ENCODE measurements at places on chromosomes 7 and 10.

DNA sequence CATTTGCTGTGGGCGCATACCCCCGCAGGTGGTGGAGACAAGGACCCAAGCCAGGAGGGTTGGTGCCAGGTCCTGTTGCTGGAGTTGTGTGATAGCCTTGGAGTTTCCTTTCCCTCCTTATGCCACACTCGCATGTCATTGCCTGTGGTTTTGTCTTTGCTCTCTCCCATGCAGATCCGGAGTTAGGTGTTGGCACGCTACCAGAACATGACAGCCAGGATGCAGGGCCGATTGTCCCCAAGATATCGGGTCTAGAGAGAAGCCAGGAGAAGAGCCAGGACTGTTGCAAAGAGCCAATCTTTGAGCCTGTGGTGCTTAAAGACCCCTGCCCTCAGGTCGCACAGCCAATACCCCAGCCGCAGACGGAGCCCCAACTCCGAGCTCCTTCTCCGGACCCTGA lies 369.2 kb upstream of the GALNT17 start:
- H3K4me1 ChIP-seq, result no peaks in the 10 kb centered on the region
- H3K36me3 ChIP-seq, result no peaks in the 10 kb centered on the region
- no peak for DNase-seq
- no peaks in the 10 kb centered on the region for H3K27me3 ChIP-seq
- H3K27ac ChIP-seq, result no peak overlapping the region

- no peaks in the 10 kb centered on the region for H3K27me3 ChIP-seq
- no peak overlapping the region for H3K27ac ChIP-seq
- no peaks in the 10 kb centered on the region for H3K4me1 ChIP-seq
- no peak overlapping the region for H3K4me3 ChIP-seq
- no peak for DNase-seq
Measured at GRCh38 chr7:22561895-22562593, 62.1 kb upstream of the STEAP1B start.

DNA sequence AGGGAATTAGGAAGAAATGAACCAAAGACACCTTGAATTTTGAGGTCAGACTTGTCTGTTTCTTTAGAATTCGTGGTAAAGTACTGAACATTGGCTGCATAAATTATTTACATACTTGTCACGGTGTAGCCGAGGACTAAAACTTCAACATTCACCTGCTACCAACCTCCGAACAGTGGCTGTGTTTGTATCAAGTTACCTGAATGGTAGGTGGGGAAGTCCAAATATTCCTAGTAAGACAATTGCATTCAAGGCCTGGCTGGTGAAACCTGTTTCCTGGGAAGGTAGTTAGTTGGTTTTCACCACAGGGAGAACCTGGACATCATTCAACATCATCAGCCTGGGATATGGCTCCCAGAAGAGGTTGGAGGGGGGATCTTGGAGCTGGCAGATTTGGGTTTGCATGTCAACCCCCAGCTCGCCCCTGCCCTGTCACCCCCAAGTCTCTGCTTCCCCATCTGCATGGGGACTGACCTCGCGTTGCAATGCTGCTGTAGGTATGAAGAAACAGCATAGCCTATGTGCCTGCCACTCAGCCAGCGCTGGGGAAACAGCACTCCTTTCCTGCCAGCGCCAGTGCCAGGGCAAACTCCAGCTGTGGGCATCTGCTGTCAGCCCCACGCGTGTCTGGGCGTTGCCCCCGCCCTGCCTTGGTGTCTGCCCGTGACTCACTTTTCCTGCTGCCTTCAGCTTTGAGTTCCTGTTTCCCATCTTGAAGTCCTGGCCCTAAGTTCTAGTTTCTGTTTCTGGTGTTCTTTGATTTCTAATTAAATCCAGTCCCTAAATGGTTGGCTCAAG lies 12.7 kb upstream of the LARP4B start:
- H3K27me3 ChIP-seq, result no peaks in the 10 kb centered on the region
- no peak overlapping the region for H3K4me3 ChIP-seq
- no peak overlapping the region for H3K27ac ChIP-seq

- no peak overlapping the region for H3K4me3 ChIP-seq
- H3K27ac ChIP-seq, result no peak overlapping the region
- H3K36me3 ChIP-seq, result no peaks in the 10 kb centered on the region
- DNase-seq, result no peak
Measured at GRCh38 chr10:86169506-86170254, 196.9 kb downstream of the GRID1 start.

DNA sequence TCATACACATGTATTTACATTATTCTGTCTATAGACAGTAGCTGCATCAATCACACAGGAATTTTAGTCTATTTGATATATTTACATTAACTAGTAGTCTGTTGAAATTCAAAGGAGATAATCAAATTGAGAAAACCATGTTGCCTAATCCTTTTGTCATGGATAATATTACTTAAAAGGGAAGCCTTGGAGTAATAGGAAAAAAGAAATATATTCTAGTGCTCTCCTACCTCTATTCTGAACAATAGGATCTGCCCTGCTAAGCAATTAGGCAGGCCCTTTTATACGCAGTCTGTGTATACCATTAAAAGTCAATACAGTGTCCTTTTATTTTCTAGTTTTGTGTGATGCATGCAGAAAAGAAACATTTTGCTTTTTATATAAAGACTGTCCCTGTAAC lies 24.5 kb downstream of the UMAD1 start:
- no peaks in the 10 kb centered on the region for H3K36me3 ChIP-seq
- H3K27me3 ChIP-seq, result no peaks in the 10 kb centered on the region
- H3K27ac ChIP-seq, result no peak overlapping the region
- H3K4me3 ChIP-seq, result no peak overlapping the region
- H3K4me1 ChIP-seq, result no peaks in the 10 kb centered on the region

GRCh38 chr7:4109481-4110110 lies 572.5 kb upstream of the FOXK1 start:
- no peaks in the 10 kb centered on the region for H3K4me1 ChIP-seq
- no peak for DNase-seq
- H3K27ac ChIP-seq, result no peak overlapping the region

GRCh38 chr10:35216303-35216905 lies 89.8 kb downstream of the CREM start:
- H3K27me3 ChIP-seq, result no peaks in the 10 kb centered on the region
- no peaks in the 10 kb centered on the region for H3K4me1 ChIP-seq
- H3K36me3 ChIP-seq, result no peaks in the 10 kb centered on the region
- no peak for DNase-seq
- no peak overlapping the region for H3K4me3 ChIP-seq
- no peak overlapping the region for H3K27ac ChIP-seq

DNA sequence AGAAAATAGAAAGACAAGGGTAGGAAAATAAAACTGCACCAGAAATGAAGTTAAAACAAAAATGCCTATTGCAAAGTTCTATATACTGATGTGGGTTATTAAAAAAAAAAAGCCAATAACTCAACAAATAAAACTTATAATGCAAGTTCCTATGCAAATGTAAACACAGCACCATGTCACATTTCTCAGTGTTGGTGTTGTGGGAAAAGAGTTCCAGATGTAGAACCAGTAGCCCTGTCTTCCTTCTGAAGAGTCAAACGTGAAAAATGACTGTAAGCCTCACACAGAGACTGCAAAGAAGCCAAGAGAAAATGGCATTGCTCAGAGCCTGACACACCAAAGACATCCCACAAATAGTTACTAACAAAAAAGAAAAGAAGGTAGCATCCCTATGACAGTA lies 10.1 kb downstream of the PON2 start:
- no peak overlapping the region for H3K27ac ChIP-seq
- no peaks in the 10 kb centered on the region for H3K4me1 ChIP-seq
- no peaks in the 10 kb centered on the region for H3K36me3 ChIP-seq

DNA sequence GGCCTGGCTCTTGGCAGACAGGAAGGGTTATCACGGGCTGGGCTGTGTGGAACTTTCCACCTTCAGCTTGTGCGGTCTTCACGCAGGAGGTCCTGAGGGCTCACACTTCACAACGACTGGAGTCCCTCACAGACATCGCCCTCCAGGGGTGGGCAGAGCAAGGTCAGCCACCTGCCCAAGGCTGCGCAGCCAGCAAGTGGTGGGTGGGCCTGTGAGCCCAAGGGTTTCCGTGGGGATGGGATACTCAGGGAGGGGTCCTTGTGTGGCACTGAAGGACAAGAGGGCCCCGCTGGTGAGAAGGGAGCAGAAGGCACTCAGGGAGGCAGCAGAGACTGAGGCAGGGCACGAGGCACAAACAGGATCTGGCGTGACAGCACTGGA lies 22.0 kb downstream of the PDIA4 start:
- DNase-seq, result no peak
- no peaks in the 10 kb centered on the region for H3K4me1 ChIP-seq
- H3K27me3 ChIP-seq, result no peaks in the 10 kb centered on the region
- peaks cover 16% of the 10 kb centered on the region for H3K36me3 ChIP-seq
- H3K4me3 ChIP-seq, result no peak overlapping the region

- no peak overlapping the region for H3K4me3 ChIP-seq
- no peaks in the 10 kb centered on the region for H3K36me3 ChIP-seq
- no peaks in the 10 kb centered on the region for H3K4me1 ChIP-seq
Measured at GRCh38 chr7:55493408-55493807, 78.9 kb downstream of the VOPP1 start.

- H3K4me3 ChIP-seq, result no peak overlapping the region
- H3K27ac ChIP-seq, result no peak overlapping the region
- no peaks in the 10 kb centered on the region for H3K27me3 ChIP-seq
- no peaks in the 10 kb centered on the region for H3K4me1 ChIP-seq
- no peaks in the 10 kb centered on the region for H3K36me3 ChIP-seq
- DNase-seq, result no peak
Measured at GRCh38 chr7:9231630-9232121, 798.3 kb downstream of the NXPH1 start.

DNA sequence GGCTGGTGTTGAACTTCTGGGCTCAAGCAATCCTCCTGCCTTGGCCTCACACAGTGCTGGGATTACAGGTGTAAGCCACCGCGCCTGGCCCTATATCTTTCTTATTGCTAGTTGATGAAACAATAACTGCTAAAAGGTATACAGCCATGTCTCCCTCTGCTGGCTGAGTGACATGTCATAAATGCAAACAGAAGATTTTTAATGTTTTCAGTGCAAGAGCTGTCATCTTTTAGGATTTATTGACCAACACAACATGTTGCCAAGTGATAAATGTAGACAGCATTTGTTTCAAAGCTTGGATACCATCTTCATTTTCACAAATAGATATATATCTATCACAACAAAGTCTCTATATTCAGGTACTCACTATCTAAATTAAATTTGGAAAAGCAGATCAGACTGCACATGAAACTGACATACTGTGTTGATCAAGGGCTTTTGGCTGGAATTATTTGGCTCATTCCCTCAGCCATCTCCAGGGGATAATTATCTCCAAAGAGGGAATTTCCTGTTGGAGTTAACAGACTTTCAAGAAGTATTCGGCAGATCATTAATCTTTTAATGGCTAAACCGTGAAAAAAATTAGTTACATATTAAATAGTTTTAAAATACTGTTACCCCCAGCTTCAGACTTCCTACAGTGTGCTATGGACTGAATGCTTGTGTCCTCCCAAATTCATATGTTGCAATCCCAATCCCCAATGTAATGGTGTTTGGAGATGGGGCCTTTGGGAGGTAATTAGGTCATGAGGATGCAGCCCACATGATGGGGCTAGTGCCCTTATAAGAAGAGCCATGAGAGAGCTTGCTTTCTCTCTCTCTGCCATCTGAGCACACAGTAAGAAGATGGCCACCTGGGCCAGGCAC lies 41.3 kb upstream of the SRPK2 start:
- H3K4me3 ChIP-seq, result no peak overlapping the region
- H3K27me3 ChIP-seq, result no peaks in the 10 kb centered on the region
- H3K27ac ChIP-seq, result no peak overlapping the region
- H3K4me1 ChIP-seq, result no peaks in the 10 kb centered on the region
- no peaks in the 10 kb centered on the region for H3K36me3 ChIP-seq

DNA sequence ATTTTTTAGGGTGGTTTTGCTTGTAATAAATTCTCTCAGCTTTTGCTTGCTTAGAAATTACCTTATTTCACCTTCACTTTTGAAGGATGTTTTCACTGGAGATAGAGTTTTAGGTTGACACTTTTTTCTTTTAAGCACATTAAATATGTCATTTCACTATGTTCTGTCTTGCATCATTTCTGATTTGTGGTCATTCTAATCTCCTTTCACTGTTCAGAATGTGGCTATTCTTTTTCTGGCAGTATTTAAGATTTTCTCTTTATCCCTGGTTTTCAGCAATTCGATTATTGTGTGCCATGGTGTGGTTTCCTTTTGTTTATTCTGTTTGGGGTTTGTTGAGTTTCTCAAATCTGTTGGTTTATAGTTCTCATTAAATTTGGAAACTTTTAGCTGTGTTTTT lies 1065.6 kb downstream of the KCNMA1 start:
- H3K4me3 ChIP-seq, result no peak overlapping the region
- H3K36me3 ChIP-seq, result no peaks in the 10 kb centered on the region
- H3K4me1 ChIP-seq, result no peaks in the 10 kb centered on the region

- no peaks in the 10 kb centered on the region for H3K36me3 ChIP-seq
- DNase-seq, result no peak
- no peaks in the 10 kb centered on the region for H3K4me1 ChIP-seq
- no peak overlapping the region for H3K27ac ChIP-seq
Measured at GRCh38 chr7:37282927-37283326, 165.7 kb downstream of the ELMO1 start.

DNA sequence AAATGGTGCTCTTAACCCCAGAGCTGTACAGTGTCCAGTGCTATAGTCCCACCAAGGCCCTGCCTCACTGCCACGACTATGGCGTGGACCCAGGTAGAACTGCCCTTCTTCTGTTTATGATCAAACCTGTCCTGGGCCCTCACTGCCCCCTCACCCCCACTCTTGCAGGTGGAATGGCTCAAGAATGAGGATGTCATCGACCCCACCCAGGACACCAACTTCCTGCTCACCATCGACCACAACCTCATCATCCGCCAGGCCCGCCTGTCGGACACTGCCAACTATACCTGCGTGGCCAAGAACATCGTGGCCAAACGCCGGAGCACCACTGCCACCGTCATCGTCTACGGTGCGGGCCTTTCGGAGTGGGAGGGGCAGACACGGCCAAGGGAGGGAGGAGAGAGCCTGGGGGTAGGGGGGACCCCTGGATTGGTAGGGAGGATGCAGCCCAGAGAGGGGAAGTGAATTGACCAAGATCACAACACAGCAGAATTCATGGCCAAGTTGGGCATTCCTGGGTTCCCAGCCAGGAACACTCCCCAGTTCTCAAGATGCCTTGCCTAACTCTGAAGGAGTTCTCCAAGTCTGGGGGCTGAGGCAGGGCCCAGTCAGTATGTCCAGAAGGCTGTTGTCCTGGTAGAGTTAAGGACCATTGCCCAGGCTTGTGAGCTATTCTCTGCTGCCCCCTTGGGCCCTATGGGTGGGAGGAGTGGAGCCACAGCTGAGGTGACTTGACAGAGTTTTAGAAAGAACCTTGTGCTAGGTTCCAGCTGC lies 32.4 kb upstream of the SLC29A3 start:
- H3K27ac ChIP-seq, result no peak overlapping the region
- no peaks in the 10 kb centered on the region for H3K4me1 ChIP-seq
- no peak for DNase-seq
- H3K4me3 ChIP-seq, result no peak overlapping the region
- H3K27me3 ChIP-seq, result no peaks in the 10 kb centered on the region
- H3K36me3 ChIP-seq, result no peaks in the 10 kb centered on the region

GRCh38 chr10:70320751-70321150 lies 36.9 kb upstream of the NPFFR1 start:
- no peaks in the 10 kb centered on the region for H3K36me3 ChIP-seq
- H3K27ac ChIP-seq, result no peak overlapping the region
- no peaks in the 10 kb centered on the region for H3K4me1 ChIP-seq
- no peaks in the 10 kb centered on the region for H3K27me3 ChIP-seq
- no peak overlapping the region for H3K4me3 ChIP-seq

- H3K27ac ChIP-seq, result no peak overlapping the region
- no peaks in the 10 kb centered on the region for H3K4me1 ChIP-seq
- no peak overlapping the region for H3K4me3 ChIP-seq
- no peaks in the 10 kb centered on the region for H3K36me3 ChIP-seq
- no peaks in the 10 kb centered on the region for H3K27me3 ChIP-seq
Measured at GRCh38 chr7:35565927-35566326, 129.0 kb downstream of the HERPUD2 start.

GRCh38 chr7:157845203-157845835 lies 508.5 kb downstream of the DNAJB6 start:
- H3K4me3 ChIP-seq, result no peak overlapping the region
- no peaks in the 10 kb centered on the region for H3K27me3 ChIP-seq
- H3K4me1 ChIP-seq, result no peaks in the 10 kb centered on the region
- H3K36me3 ChIP-seq, result no peaks in the 10 kb centered on the region
- DNase-seq, result no peak
